ENCODE measurements at places on chromosomes 13 and 19. TPM values are rescaled to one million over a fixed set of nuclear protein-coding genes. Genes with fewer than 3 reads are reported as not detected.

DNA sequence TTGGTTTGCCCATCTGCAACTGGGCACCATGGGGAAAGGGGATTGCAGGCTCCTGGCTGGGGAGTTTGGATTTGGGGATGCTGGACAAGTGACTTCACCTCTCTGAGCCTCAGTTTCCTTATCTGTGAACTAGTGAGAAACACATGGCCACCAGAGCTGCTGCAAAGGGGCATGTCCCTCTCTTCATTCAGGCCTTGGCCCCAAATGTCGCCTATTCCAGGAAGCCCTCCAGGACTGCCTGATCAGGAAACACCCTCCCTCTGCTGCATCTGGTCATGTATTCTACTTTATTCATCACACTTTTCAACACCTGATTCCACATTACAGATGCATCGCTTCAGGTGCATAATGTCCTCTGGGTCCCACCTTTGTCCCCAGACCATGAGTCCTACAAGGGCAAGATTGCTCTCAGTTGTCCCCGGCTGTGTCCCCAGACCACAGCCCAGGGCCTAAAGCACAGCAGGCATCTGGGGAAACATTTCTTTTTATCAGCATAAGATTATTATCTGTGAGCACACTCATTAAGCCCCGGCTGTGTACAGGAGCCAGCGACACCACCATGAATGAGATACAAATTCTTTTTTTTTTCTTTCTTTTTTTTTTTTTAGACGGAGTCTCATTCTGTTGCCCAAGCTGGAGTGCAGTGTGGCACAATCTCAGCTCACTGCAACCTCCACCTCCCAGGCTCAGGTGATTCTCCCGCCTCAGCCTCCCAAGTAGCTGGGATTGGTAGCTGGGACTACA is 37.5 kb downstream of the ARRDC2 start:
- no peak for DNase-seq

GRCh38 chr19:39998501-39998900 is 1.6 kb downstream of the ZNF546 start:
- no peak for DNase-seq

DNA sequence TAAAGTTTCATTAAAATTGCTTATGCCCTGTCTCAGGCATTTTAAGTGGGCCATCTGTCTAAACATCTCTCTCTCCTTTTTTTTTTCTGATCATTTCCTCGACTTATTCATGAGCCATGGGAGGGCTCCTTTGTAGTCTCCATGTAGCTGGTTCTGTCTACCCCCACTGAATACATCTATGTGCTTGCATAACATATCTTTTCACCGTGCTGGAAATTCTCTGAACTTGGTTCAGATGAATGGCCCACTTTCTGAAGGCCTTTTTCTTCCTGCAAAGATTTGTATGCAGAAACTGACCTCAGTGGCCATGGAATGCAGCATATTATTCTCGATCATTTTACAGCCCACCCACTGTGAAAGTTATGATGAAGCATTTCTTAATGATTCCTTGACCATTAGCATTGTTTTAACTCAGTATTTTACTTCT is 225.3 kb downstream of the GGACT start:
- no peak for DNase-seq

DNA sequence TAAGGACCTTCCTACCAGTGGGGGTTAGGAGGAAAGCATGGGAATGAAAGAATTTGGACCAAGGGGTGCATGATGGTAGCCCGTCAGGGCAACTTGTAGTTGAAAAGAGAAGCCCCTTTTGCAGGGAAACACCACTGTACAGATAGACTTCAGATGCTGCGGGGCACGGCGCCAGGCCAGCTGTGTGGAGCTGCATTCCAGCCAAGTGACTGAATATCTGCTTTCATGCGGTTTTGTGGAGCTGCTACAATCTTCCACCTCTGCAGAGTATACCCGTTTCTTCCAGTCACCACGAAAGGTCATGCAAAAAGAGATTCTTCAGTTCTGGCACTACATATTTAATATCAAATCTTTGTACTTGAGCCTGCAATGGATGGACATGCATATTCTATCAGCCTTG is 104.7 kb downstream of the RGCC start:
- DNase-seq, result no peak

DNA sequence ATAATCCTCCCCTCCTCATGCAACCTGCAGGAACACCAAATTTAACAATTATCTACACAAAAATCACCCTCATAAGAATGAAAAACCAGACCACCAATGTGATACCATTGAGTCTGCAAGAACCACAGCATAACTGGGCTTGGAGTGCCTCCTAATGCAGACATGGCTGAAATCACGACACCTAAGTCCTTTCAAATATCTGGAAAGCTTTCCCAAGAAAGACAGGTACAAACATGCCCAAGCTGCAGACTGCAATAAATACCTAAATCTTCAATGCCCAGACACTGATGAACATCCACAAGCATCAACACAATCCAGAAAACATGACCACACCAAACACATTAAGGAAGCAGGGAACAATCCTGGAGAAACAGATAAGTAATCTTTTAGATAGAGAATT is 417.1 kb downstream of the LMO7 start:
- DNase-seq, result no peak

LINGO3 gene
- not detected for total RNA-seq

- DNase-seq, result no peak
Measured at GRCh38 chr13:20291675-20292074, 59.6 kb upstream of the GJB6 start.

GRCh38 chr13:104895521-104895920 is 1639.9 kb downstream of the EFNB2 start:
- no peak for DNase-seq

GRCh38 chr19:3019211-3019854 is 9.7 kb downstream of the TLE2 start:
- DNase-seq, result no peak

C1QTNF9B gene
- not detected for total RNA-seq

DNA sequence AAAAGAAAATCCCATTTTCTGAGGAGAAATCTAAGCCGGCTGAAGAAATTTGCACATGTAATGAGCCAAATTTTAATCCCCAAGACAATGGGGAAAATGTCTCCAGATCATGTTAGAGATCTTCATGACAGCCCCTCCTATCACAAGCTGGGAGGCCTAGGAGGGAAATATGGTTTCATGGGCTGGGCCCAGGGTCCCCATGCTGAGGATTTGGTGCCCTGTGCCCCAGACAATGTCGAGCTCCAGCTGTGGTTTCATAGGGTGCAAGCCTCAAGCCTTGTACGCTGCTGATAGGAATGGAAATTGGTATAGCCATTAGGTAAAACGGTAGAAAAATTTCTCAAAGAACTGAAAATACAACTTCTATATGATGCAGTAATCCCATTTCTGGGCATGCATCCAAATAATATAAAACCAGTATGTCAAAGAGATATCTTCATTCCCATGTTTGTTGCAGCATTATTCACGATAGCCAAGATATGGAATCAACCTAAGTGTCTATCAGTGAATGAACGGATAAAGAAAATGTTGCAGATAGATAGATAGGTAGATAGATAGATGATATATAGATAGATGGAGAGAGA is 19.3 kb upstream of the FREM2 start:
- DNase-seq, result no peak

CALM3 gene
- total RNA-seq, result 212 TPM

DNA sequence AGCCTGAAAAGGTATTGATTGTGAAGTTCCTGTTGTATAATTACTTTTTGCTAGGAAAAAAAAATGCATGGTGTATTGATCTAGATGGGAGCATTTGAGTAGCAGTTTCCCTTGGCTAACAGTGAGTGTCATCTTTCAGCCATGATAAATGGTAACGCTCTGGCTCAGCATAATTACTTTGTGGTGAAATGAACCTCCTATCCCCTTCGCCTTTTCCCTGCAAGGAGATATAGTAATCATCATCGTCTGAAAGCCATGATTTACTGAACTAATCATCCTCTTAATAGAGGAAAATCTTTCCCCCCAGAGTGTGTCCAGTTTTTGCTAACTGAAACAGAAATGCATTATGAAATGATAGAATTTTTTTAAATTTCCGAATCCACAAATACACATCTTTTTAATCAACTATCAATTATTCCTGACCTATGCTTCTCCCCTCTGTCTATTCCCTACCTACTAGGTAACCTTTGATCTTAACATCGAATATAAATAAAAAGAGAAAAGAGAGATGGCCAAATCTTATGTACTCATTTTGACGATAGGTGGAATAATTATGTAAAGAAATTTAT is 88.7 kb downstream of the MAB21L1 start:
- DNase-seq, result no peak

GRCh38 chr19:29645911-29646310 is 19.4 kb upstream of the PLEKHF1 start:
- DNase-seq, result no peak

METTL21C gene
- total RNA-seq, result not detected

DNA sequence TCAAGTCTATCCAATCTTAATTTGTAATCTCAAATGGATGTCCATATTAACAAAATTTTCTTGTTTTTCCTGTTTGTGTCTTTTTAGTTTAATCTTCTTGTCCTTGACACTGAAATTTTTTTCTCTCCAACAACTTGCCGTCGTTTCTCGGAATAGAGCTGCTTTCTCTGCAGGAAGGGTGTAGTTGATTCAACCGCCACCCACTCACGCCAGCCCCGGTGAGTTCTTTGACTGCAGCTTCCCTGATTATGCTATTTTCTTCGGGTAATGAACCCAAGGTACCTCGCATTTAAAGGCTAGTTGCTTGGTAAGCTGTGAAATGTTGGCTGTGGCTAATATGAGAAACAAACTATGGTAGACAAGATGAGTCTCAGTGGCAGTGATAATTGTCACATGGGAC is 72.2 kb downstream of the DPRX start:
- no peak for DNase-seq

- DNase-seq, result no peak
Measured at GRCh38 chr13:48902368-48902767, 73.3 kb upstream of the FNDC3A start.

DNA sequence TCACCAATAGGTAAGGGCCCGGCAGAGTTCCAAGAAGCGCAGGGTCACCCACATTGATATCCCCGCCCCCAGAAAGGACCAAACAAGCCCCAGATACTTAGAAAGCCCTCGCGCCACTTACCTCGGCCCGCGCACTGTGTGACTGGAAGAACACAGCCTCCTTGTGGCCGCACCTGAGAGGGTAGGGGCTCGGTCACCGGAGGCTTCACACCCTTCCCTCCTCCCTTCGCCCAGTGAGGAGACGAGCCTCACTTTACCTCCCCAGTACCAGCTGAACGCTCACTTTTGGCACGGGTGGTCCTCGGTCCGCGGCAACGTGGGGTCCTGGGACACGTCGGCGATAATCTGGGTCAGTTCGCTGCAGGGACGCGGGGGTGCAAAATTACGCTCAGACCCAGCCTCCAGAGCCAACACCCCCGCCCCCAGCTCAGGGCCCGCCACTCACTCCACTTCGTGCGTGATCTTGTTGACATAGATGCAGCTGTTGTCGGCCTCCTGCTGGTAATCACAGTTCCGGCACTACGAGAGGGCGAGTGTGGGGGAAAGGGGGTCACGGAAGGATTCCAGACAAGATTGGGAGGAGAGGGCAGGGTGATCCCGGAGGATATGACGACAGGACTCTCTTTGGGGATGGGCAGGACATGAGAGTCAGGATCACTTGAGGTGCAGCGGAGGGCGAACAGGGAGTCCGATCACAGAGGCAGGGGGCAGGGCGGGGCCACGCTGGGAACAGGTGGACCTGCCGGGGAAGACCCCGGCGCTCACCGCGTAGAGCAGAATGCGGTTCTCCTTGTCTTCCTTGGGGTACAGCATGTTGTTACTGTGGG is 568 bp downstream of the POLR2I start:
- DNase-seq, result no peak

- DNase-seq, result no peak
Measured at GRCh38 chr19:57888107-57888559, 704 bp downstream of the ZNF814 start.

All from aorta (tissue), 5 donors.